GM23338 (cell line): ENCODE measurements at places on chromosomes 4 and X.

DNA sequence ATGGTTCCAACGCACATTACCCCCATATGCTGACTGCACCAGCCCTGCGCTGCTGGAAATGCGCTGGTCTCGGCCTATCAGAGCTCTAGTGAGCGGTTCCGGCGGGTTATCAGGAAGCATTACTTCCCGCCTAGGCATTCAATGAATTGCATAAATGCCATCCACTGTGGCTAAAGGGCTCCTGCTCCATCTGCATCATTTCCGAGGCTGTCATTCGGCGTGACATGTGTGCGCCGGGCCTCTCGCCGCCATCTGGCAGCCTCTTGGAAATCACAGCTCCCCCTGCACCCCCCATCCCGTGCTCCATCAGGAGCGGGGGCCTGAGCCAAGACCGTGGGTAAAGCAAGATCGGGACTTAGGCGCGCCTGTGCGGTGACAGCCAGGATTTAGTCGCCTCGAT lies 64.4 kb downstream of the SEPSECS start:
- DNase-seq: peak; percentile 11

GRCh38 chr4:139007640-139008039 lies 7.9 kb upstream of the NOCT start:
- DNase-seq: no peak

DNA sequence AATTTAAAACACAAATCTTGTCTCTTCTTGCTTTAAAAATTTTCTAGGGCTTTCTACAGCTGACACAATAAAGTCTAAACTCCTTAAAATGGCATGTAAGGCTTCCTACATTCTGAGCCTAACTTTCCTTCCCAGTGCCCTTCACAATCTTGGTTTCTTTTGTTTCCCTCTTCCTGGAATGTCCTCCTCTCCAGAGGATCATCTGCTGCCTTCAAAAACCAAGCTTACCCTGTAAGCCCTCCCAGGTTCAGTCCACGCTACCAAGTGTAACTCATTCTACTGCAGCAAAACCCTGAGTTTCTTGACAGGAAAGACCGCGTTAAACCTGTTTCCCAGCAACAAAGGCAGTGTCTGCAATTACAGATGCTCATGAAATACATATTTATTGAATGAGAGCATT lies 91.3 kb downstream of the SHISA3 start:
- peak; percentile 59 for DNase-seq

DNA sequence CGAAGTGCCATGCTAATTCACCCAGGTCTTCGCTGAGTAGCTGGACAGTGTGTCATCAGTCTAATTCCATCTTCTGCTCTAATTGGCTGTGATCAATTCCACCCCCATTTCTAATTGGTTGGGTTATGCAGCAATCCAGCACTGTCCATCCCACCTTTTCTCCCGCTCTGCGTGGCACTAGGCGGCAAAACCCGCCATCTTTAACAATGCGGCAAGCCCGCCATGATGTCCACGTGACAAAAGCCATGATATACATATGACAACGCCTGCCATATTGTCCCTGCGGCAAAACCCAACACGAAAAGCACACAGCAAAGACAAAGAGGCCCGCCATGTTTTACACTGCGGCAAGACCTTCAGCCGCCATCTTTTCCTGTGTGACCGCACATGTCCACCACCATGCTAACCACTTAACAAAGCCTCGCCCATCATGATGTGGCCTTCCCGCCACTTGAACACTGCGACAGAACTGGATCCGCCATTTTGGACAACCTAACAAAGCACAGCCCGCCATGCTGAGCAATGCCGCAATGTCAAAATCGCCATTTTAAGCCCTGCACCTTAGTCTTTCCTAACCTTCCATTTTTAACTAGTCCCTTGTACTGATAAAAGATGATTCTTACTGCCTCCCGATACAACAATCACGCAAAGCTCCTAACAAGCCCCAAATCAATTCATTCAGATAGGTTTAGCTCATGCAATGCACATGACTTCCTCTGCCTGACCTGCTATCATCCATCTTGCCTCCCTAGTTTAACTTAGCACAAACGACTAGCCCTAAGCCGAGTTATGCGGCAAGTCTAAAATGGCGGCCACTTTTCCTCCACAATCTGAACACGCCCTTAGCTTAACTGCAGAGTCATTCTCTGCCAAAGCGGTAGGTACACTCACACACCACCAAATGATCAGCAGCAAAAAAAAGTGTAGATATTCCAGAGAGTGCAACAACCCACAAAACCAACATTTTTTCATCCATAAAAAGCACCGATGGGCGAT lies 288.3 kb downstream of the CHIC1 start:
- DNase-seq: no peak

GRCh38 chr4:182017038-182017437 lies 226.2 kb upstream of the TENM3 start:
- no peak for DNase-seq

- DNase-seq: no peak
These were observed 132.5 kb downstream of the APBB2 start for GRCh38 chr4:41081847-41082246.

DNA sequence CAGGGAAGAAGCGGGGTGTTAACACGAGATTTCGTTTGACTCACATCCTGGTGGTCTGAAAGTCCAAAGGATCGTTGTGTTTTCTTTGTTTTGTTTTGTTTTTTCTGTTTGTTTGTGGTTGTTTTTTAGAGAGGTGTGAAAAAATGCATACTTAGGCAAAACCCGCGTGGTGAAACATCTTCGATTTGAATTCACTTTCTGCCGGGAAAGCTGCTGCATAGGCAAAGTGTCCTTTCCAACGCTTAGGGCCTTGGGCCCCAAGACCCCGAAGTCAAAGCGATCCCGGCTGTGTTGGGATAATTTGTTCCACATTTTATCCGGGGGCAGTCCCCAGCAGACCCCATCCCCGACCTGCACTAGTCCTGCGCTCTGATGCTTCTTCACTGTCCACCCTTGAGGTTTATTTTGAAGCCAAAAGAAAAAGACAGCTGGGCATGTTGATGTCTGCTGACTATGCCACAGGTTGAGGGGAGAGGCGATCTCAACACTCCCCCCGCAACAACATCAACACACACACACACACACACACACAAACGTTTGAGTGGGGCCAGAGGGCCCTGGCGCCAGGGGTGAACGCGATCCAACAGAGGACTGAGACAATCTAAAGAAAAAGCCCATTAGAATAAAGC lies 2.0 kb downstream of the MSX1 start:
- no peak for DNase-seq

GRCh38 chr4:128880662-128881061 lies 71.2 kb downstream of the JADE1 start:
- DNase-seq: no peak

DNA sequence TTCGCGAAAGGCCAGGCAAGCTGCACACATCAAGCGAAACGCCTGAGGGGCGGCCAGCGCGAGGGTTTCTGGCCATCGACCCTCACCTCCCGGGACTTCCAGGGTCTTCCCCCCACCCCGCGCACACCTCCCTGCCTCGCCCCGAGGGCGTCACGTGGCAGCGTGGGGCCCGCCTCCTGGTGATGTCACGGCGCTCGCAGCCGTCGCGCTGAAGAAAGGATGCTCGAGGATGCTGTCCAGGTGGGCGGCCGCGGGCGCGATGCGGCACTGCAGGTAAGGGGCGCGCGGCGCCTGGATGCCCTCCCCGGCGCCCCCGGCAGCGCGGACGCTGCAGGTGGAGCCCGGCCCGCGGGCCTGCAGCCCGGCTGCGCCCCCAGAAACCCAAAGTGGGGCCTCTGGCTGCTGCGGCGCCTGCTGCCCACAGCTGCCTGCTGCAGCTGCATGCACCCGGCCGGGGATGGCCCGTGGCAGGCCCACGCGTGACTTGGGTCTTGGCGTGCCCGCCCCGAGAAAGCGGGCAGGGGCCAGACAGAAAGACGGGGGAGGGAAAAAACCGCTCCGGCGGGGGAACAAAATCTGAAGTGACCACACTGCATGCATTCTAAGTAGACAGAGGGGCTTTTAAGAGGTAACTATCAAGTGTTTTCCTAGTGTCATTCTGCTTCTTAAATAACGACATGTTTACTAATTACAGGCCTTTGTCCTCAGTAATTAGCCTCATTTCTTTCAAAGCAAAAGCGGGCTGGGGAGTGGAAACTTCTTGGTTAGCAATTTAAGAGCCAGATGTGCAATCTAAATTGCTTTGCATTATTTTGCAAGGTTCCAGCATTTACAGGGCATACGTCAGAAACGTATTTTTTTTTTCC lies 1.7 kb downstream of the CLCN4 start:
- DNase-seq: peak; percentile 68

DNA sequence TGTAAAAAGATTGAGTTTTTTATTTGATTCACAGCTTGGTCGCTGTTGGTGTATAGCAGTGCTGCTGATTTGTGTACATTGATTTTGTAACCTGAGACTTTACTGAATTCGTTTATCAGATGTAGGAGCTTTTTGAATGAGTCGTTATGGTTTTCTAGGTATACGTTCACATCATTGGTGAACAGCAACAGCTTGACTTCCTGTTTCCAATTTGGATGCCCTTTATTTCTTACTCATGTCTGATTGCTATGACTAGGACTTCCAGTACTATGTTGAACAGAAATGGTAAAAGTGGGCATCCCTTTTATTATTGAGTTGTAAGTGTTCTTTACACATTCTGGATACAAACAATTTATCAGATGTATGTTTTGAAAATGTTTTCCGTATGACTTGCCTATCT lies 76.0 kb downstream of the ADGRG4 start:
- no peak for DNase-seq

DNA sequence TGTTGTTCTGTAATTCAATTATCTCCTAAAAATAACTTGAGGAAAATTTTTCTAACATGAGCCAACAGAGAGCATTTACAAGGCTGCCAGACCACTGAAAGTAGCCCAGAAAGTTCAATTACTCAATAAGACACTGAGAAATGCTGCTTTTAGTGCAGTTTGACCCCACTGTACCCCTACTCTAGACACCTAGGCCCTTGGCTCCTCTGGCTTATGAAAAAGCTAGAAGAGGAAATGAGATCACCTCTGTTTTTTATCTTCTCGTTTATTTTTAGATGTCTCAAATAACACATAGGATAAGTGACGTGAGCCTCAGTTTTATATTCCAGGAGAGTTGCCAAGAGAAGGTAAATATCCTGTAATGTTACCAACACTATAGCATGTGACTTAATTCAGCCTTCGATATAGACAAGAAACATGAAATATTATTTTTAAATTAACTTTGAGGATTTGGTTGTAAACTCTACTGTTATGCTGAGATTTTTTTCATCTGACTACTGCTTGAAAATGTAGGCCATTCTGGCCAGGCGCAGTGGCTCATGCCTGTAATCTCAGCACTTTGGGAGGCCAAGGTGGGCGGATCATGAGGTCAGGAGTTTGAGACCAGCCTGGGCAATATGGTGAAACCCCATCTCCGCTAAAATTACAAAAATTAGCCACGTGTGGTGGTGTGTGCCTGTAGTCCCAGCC lies 24.4 kb downstream of the TNIP3 start:
- no peak for DNase-seq

DNA sequence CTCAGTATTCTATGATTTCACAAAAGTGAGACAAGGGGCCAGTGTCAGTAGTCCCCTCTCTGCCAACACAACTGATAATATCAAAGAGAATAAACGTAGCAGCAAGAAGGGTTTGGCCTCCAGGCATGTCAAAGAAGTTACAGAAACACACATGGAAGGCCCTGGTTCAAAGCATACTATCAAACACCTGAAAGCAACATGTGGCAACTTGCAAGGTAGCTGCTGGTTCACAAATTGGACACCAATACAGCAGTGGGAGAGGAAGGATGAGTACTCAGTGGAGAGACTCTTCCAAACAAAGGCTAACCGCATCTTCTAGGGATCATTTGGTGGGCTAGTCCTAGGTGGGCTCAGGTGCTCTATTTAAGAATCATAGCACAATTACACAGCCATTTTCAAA lies 74.9 kb upstream of the MAOA start:
- no peak for DNase-seq

GRCh38 chr4:21879187-21879586 lies 69.4 kb downstream of the KCNIP4 start:
- peak; percentile 66 for DNase-seq

DNA sequence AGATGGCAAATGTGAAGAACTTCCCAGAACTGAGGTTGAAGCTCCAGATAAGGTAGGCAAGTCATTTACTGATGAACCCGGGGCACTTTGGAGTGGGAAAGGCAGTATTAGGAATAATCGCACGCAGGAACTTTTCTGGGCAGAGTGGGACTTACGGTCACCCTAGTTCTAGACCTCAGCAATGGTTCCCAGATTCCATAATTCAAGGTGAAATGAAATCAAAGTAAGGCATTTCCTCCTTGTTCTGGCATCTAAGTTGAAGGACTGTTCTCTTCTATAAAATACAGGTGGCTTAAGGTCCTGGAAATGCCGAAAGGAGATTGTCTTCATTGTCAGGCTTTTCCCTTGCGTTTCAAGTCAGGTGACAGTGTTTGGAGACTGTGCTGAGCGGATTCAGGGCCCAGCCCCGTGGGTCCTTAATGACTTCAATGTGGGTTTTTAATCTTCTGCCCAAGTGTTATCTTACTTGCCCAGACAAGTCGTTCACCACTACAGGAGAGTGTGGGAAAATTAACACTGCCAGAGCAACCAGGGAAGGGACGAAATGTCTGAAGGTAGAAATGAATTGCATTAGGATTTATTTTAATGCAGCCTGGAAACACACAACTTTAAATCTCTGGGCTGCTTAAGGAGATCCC lies 52.1 kb upstream of the STOX2 start:
- DNase-seq: no peak

- no peak for DNase-seq
These were observed 185.5 kb upstream of the PITX2 start for GRCh38 chr4:110808351-110808878.

- DNase-seq: no peak
These were observed 23.7 kb upstream of the HNRNPD start for GRCh38 chr4:82397527-82397926.

DNA sequence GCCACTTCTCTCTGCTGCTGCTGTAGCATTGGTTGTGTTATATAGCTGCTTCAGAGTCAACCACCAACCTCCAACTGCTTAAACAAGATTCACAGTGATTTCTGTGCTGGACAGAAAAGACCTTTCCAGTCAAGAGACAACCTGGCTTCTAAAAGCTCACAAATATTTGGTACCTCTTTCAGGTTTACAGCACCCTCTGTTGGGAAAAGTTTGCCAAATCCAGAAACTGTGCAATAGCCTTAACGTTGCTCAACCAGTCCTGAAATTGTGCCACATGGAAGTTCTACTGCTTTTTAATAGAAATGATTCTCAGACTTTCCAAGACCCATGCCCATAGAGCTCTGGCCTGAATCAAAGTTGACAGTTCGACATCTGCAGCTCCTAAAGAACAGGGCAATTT lies 842.1 kb upstream of the HTR2C start:
- peak; percentile 38 for DNase-seq

- no peak for DNase-seq
These were observed 25.5 kb downstream of the INTS12 start for GRCh38 chr4:105683038-105683437.

GRCh38 chr4:151888367-151888866 lies 127.6 kb upstream of the GATB start:
- no peak for DNase-seq

DNA sequence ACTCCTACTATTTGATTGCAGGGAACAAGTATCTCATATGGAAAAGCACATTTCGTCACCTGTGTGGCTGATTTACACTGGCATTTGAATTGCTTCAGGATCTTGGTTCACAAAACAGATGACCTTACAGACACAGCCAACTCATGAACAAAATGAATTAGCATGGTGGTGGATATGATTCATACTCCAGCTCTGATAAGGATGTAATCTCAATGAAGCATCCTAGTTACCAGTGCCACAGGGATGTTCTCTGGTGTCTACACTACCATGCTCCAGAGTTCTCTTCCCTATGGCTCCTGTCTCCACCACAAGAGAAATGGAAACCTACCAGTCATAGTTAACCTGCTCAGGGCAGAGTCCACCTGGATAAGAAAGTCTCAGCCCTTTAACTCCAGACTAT lies 40.7 kb downstream of the TEC start:
- no peak for DNase-seq

GRCh38 chrX:38868941-38869401 lies 67.7 kb downstream of the MID1IP1 start:
- no peak for DNase-seq
